ENCODE measurements at places on chromosomes 2 and 18. TPM values are rescaled to one million over a fixed set of nuclear protein-coding genes. Genes with fewer than 3 reads are reported as not detected.

DNA sequence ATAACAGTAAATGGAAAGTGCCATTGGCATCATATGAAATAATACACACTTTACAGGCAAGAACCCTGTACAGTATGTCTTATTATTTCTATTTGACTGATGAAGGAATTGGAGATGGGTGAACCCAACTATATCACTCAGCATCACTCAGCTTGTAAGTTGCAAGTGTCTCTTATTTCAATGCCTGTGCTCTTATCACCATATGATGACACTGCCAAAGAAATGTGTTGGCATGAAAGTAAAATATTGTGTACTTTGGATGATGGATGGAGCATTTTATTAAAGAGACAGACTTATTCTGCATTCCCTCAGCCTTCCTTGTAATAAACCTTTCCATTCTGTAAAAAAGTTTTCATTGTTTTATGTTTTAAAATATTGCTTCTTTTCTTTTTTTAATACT lies 927.5 kb upstream of the VRK2 start:
- DNase-seq: no peak

GRCh38 chr18:79826966-79827365 lies 29.2 kb downstream of the KCNG2 start:
- no peak for DNase-seq

DNA sequence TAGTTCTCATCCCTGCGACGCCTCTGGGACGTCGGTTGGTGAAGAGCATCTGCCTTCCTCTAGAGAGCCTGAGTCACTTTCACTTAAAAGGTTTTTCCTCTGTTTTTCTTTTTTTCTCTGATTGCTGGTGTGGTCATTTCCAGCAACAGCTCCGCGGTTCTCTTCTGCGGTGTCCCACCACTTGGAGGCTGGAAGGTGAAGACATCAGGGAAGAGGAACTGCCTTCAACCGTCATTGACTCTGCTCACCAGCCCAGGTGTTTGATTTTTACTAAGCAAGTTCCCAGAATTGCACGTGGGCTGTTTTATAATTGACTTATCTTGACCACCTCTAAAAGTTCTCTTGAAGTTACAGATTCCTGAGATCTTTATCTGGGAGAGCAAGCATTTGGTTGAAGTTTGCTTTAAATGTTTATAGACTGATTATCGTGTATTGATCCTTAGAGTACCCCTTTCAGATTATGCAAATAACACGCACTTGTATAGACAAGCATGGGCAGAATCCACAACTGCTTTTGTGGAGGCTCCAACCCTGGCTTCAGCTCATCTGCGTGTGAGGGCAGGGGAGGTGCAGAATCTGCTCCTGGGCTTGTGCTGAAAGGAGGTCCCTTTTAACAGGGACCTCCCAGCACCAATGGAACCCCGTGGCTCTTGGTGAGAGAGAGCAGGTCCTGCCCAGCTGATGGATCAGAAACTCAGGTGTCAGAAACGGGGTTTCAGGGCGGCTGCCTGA lies 3.5 kb downstream of the CTDP1 start:
- no peak for DNase-seq

Gene CDCA7
- total RNA-seq: not detected

Data from sigmoid colon (tissue), 7 donors.